ENCODE measurements at places on chromosomes 7 and 10.

DNA sequence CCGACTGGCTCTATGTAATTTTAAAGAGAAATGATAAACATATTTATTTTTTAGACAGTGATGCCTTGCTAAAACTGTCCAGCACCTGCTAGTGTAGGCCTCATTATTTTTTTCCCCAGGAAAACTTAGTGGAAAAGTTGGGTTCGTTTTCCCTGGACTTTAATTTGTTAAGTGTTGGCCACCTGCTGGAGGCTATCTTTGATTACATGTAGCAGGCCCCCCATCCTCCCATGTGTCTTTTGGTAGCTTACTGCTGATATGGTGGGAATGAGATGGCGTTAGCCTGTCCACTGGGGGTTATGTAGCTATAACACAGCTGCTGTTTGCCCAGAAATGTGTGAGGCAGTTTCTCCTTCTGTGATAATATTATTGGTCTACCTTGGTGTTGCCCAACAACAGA, 265.0 kb downstream of the SORCS3 start:
- DNase-seq, result no peak

DNA sequence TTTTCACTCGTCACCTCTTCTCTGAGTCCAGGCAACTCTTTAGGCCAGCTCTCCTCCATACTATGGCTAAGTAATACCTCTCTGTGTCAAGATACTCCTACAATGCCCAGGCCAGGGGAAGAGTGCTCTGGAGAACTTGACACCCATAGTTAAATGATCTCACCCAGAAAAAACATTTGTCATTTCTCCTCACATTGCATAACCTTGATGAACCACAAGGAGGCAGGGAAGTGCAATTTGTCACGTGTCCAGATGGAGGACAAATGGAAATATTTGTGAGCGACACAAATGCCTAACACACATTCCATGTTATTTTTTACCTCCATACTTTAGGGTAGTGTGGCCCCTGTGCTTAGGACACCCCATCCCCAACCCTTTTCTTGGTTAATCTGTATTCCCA, 78.3 kb downstream of the HTR7 start:
- no peak for DNase-seq

GRCh38 chr10:79984851-79985250, 35.9 kb upstream of the SFTPD start:
- DNase-seq, result no peak

DNA sequence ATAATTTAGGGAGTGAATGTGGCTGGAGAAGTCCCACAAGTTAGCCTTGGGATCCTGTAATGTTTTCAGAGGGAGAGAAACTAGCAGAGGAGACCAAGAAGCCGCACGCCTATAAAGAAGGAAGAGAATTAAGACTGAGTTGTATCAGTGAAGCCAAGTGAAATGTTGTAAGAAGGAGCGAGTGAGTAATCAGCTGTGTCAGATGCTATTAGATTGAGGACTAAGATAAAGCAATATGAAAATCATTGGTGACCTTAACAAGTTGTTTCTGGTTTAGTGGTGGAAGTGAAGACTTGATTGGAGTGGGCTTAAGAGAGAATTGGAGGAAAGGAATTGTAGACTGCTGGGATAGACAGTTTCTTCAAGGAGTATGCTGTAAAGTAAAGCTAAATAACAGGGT, 8.8 kb downstream of the CCSER2 start:
- no peak for DNase-seq

GRCh38 chr7:50658696-50659095, 93.5 kb upstream of the DDC start:
- no peak for DNase-seq

GRCh38 chr7:48305661-48306060, 134.4 kb downstream of the ABCA13 start:
- DNase-seq, result no peak

- DNase-seq, result no peak
Measured at GRCh38 chr10:69479240-69480067, 28.2 kb downstream of the TSPAN15 start.

GRCh38 chr7:10266976-10267375, 706.7 kb upstream of the PHF14 start:
- DNase-seq, result no peak

GRCh38 chr7:74489997-74490945, 36.6 kb downstream of the GTF2IRD1 start:
- DNase-seq, result no peak

DNA sequence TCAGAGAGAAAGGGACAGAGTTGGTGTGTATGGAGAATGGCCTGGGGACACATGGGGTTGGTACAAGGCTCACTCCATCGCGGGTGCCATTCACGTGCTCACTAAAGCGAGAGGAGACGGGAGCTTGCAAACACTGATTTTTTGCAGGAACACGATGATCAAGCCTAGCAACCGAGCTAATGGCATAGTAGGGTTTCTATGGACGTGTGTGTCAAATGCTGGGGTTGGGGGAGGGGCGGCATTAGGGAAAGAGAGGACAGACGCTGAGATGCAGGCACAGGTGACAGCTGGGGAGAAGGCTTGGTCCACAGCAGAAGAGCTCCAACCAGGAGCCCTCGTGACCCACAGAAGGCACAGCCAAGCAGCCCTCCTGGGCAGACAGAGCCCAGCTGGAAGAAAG, 33.9 kb downstream of the RCC1L start:
- no peak for DNase-seq

DNA sequence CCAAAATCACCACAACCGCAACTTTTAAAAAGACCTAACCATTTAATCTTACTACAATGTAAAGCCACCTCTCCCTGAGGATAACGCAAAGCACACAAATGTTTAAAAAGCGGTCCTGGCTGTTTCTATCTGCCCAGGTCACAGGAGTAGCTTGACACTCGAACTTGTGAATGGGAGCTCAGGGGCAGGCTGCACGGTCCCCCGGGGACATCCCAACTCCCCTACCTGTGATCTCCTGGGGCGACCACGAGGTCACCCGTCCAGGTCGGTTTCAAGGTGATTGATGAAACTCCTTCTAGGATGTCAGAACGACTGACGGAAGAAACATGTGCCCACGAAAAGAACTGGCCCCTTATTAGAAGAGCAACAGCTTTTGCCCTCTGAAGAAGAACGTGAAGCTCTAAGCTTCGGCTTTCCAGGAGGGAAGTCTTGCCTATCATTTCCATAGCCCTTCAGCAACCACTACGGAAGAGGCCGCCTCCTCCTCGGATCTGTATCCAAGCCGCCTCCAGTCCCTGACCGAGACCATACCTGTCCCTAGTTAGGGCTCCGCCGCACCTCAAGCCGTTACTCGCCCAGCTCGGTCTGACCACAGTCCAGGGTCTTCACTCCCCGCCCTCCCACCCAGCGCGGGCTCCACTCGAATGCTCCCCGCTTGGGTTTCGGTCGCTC, 459 bp downstream of the CYCS start:
- no peak for DNase-seq

GRCh38 chr10:33557313-33557712, 222.8 kb upstream of the NRP1 start:
- no peak for DNase-seq

- no peak for DNase-seq
Measured at GRCh38 chr7:123600876-123601275, 745 bp upstream of the ASB15 start.

DNA sequence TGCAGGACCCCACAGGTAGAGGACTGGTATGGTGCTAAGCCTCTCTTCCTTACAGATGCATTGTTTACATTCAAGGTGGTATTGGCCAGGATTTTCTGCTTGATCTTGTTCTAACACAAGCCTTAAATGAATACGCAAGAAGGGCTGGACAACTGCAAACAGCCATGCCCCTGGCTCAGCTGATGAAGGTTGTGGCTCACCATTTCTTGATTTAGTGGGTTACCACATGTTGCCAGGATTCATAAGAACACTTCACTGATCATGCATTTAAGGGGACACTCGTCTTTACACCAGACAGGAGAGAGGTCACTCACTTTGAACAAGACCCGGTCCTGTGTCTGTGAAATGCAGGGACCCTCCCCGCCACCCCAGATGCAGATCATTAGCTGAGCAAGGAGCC, 82.2 kb downstream of the CHN2 start:
- DNase-seq, result no peak

- no peak for DNase-seq
Measured at GRCh38 chr10:89097226-89097625, 106.6 kb downstream of the FAS start.

GRCh38 chr7:37709631-37710509, 26.3 kb downstream of the GPR141 start:
- no peak for DNase-seq

DNA sequence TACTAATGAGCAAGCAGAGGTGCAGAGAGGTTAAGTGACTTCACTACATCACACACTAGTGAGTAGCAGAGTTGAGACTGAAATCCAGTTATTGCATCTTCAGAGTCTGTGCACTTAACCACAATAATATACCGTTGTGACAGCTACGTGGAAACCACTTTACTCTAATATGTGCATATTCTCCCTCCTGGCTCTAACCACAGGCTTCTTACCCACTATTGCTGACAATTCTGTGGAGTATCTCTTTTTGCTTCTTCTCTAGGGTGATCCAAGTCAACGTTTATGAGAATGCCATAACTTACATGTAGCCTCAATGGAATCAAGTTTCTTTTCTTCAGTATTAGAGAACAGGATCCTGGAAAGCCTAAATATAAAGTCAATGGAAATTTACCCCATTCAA, 64.2 kb upstream of the MEOX2 start:
- no peak for DNase-seq

GRCh38 chr7:106110885-106111654, 1.0 kb downstream of the SYPL1 start:
- DNase-seq, result no peak
